ENCODE measurements at places on chromosomes 6 and 20.

GRCh38 chr20:49631061-49631716, 63.3 kb upstream of the PTGIS start:
- peaks cover 32% of the 10 kb centered on the region for H3K36me3 ChIP-seq
- no peak overlapping the region for H3K4me3 ChIP-seq
- peak; percentile 19 for ATAC-seq
- H3K4me1 ChIP-seq = peaks cover 14% of the 10 kb centered on the region
- H3K27ac ChIP-seq = peak overlapping the region; percentile 53
- H3K27me3 ChIP-seq = no peaks in the 10 kb centered on the region

GRCh38 chr6:116522896-116523295, 11.5 kb downstream of the CALHM5 start:
- no peak for ATAC-seq
- no peaks in the 10 kb centered on the region for H3K36me3 ChIP-seq
- H3K4me3 ChIP-seq = no peak overlapping the region

DNA sequence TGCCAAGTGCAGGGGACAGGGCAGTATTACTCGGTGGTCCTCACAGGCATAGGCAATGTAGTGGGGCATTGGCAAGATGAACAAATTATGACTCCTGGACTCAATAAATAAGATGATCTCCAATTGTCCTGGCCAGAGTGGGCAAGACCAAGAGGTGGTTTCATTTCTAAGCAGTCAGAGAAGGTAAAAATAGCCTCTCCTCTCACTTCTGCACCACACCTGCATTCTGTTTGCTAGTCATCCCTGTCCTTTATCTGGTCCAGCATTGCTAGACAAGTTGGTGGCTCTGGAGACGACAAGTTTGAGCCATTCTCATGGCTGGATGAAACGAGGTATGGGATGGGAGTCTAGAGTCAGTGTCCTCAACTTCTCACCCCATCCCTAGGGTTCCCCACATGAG, 83.0 kb downstream of the BANF2 start:
- H3K4me1 ChIP-seq = no peaks in the 10 kb centered on the region
- no peak overlapping the region for H3K27ac ChIP-seq
- ATAC-seq = no peak
- no peak overlapping the region for H3K4me3 ChIP-seq

- no peaks in the 10 kb centered on the region for H3K36me3 ChIP-seq
- H3K4me3 ChIP-seq = no peak overlapping the region
- H3K27me3 ChIP-seq = peaks cover 13% of the 10 kb centered on the region
- peak; percentile 48 for ATAC-seq
- H3K27ac ChIP-seq = no peak overlapping the region
- no peaks in the 10 kb centered on the region for H3K4me1 ChIP-seq
Measured at GRCh38 chr6:99219788-99220187, 129.7 kb downstream of the FAXC start.

DNA sequence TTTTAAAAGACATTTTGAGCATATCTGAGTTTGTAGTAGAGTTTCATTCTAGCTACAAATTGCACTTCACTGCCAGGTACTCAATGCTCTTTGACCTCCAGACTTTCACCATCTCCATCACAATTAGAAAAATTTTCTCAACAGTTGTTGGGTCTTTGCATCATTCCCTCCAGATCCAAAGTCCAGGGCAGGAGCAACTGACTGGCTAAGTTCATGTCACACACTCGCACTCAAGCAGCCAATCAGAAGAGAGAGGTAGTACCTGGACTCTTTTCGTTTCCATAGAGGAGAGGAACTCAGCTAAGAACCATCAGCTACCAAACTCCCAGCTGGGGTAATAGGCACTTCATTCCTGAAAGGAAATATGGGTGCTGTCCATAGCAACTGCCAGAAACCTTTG, 9.0 kb downstream of the SPINT3 start:
- H3K27ac ChIP-seq = no peak overlapping the region
- H3K36me3 ChIP-seq = no peaks in the 10 kb centered on the region
- no peak for ATAC-seq
- H3K27me3 ChIP-seq = peaks cover 42% of the 10 kb centered on the region
- no peak overlapping the region for H3K4me3 ChIP-seq

DNA sequence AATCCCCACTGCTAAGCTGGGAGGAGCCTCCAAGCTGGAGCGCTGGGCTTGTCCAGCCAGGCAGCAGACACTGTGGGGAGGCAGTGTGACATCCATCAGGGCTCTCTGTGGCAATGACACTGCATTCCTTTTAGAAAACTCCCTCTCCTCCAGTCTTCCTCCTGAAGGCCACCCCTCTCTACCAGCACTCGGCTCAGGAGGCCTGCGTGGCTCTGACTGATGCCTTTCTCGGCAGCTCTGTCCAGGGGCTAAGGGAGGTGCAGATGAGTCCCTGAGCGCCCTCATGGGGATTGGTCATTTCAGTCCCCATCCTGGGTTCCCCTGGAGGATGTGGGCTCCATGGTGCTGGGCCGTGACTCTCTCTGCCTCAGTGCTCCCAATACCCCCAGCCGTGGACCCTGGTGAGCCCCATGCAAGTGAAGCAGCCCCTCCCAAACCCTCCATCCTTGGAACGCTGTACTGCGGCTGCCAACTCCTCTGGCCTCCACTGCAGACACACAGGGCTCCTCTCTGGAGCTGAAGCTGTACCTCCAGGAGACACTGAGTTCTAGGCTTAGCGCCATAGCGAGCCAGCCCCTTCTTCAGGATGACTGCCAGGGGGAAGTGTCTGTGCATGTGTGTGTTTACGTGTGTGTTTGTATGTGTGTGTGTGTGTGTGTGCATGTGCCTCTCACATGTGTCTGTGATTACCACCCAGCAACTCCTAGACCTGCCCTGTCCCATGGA, 209.6 kb downstream of the ERMARD start:
- H3K27ac ChIP-seq = no peak overlapping the region
- no peaks in the 10 kb centered on the region for H3K4me1 ChIP-seq
- ATAC-seq = no peak
